ENCODE measurements at places on chromosomes 6 and 20. TPM values are rescaled to one million over a fixed set of nuclear protein-coding genes. Genes with fewer than 3 reads are reported as not detected.

The IL17A gene
- not detected for total RNA-seq

The RFX6 gene
- total RNA-seq: 0.31 TPM

The SPATS1 gene
- total RNA-seq: not detected

The IMPG1 gene
- total RNA-seq: not detected

The MEI4 gene
- 0.63 TPM for total RNA-seq

The RNF39 gene
- 0.85 TPM for total RNA-seq

The WFDC10B gene
- total RNA-seq: not detected

The SRMS gene
- 0.50 TPM for total RNA-seq

The SIRPB1 gene
- not detected for total RNA-seq

The NNAT gene
- total RNA-seq: 4.3 TPM

The RAB32 gene
- total RNA-seq: 10.4 TPM

The CCN5 gene
- not detected for total RNA-seq

The TFAP2D gene
- total RNA-seq: not detected

The ECT2L gene
- 0.03 TPM for total RNA-seq

The RAET1L gene
- not detected for total RNA-seq

The LINC00237 gene
- 0.31 TPM for total RNA-seq

The BPIFA2 gene
- total RNA-seq: not detected

The CST2 gene
- total RNA-seq: not detected

The CGA gene
- not detected for total RNA-seq

The TMEM74B gene
- total RNA-seq: 4.8 TPM

The TTBK1 gene
- total RNA-seq: 1.2 TPM

The MUC22 gene
- total RNA-seq: not detected

The CTSZ gene
- 41.4 TPM for total RNA-seq

The LRRN4 gene
- total RNA-seq: 2.2 TPM

The MOCS1 gene
- 28.1 TPM for total RNA-seq

The KIF25 gene
- 1.5 TPM for total RNA-seq

The F13A1 gene
- 11.4 TPM for total RNA-seq

The SLC44A4 gene
- total RNA-seq: 3.7 TPM

The DEK gene
- 213 TPM for total RNA-seq

The FERMT1 gene
- total RNA-seq: 15.8 TPM

The CLPSL2 gene
- total RNA-seq: not detected

The OLIG3 gene
- 0.27 TPM for total RNA-seq

The RCAN2 gene
- 6.3 TPM for total RNA-seq

The PBOV1 gene
- total RNA-seq: not detected
